ENCODE measurements at places on chromosomes 6 and 20. TPM values are rescaled to one million over a fixed set of nuclear protein-coding genes. Genes with fewer than 3 reads are reported as not detected.

DNA sequence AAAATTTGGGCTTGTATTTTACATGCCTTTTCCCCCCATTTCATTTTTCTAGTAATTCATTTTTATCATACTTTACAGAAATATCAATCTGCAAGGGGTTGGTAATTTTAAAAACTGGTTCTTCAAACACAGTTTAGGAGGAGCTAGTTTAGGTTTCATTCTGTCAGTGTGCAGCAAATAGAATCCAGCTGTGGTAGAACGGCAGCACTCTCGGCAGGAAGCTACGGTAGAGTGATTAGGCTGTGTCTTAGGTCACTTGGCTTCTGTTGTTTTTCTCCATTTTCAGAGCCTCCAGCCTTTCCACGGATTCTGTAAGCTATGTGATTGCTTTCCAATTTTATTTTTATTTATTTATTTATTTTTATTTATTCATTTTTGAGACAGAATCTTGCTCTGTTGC, 32.7 kb downstream of the TLDC2 start:
- no peak for DNase-seq

DNA sequence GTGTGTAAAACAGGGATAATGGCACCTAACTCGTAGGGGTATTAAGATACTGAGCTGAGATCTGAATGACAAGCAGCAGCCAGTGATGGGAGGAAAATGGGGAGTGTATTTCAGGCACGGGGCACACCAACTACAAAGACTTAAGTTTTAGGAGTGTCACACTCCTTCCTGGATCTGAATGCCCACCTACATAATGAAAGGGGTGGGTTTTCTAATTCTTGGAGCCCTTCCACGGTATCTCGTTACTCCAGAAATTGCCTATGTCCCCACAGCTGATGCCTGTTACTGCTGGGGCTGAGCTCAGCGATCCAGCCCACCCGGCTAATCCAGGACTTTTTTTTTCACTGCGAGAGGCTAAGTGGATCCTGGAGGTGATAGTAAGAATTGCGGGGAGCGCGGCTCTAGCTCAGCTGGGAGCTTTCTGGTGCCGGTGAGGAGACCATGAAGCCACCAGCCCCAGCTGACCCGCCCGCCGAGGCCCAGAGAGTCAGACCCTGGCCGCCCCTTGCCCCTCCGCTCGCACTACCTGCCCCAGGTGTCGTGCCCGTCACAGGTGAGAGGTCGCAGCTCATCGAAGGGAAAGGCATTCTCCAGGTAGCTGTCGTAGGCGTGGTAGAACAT, 727 bp downstream of the EDEM2 start:
- no peak for DNase-seq

DNA sequence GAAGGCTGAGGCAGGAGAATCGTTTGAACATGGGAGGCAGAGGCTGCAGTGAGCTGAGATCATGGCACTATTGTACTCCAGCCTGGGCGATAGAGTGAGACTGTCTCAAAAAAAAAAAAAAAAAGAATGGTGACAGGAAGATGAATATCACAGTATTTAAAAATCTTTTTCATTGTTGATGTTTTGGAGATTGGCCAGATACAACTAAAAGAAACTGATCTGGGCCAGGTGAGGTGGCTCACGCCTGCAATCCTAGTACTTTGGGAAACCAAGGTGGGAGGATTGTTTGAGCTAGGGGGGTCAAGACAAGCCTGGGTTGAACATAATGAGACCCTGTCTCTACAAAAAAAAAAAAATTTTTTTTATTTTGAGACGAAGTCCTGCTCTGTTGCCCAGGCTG, 52.1 kb downstream of the TRAF3IP2 start:
- DNase-seq: no peak

GRCh38 chr6:41965429-41966213, 24.0 kb upstream of the CCND3 start:
- no peak for DNase-seq

- DNase-seq: no peak
These were observed 159.4 kb upstream of the CITED2 start for GRCh38 chr6:139533573-139534471.

- no peak for DNase-seq
These were observed 111.9 kb downstream of the TRIM27 start for GRCh38 chr6:28811873-28812272.

DNA sequence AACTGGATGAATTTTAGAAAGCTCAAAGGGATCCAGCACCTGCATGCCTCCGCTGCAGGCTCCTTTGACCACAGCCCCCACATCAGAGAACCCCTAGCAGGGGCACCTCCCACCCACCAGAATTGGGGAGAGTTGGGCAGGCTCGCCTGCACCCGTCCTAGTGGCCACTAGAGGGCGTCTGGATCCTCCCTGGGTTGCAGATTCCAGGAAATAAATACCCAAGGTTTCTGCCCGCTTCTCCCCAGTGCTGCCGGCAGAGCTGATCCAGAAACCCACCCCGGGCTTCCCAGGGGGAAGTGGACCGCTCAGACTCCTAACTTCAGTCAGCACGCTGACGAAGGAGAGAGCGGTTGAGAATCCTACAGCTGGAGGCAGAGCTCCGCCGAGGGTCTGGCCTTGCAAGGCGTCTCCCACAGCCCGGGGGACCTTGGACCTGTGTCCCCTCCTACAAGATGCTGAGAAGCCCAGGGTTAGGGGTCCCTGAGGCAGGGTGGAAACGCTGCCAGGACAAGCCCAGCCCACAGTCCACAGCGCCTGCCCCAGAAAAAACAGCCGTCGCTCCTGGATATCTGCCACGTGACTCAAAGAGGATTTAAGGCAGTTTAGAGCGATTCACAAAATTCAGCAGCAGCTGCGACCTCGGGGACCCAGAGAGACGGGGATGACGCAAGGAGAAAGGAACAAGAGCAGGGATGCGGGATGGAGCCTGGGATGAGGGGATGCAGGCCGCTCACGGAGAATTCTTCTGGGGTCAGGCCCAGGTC, 32.6 kb upstream of the PHACTR3 start:
- peak; percentile 87 for DNase-seq

DNA sequence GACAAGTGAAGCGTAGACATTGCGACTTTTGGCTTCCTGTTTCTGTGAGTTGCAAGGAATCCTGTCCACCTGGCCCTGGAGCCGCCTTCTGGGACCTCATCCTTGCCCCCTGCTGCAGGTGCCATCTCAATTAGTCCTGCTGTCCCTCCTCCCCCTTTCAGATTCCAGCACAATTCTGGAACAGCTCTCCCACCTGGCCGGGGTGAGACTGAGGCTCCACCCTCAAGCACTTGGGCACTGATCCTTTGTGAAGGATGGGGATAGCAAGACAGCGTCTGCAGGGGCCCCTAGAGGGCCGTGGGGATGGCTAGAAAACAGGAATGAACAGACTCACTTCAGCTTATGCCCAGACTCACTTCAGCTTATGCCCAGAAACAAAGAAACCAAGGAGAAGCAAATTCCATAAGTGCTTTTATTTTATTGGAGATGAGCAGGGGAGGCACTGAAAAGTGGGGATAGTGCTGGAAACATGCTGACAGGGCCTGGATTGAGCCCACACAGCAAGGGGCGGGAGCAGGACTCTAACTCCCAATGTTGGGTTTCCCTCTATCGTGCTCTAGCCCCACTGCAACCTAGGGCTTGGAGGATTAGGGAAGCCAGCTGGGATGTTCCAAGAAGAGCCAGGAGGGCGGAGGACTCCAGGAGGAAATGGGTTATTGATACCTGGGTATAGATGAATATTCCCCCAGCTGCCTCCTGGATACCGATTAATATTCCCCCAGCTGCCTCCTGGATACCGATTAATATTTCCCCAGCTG, 1.4 kb downstream of the C6orf15 start:
- DNase-seq: peak; percentile 19

DNA sequence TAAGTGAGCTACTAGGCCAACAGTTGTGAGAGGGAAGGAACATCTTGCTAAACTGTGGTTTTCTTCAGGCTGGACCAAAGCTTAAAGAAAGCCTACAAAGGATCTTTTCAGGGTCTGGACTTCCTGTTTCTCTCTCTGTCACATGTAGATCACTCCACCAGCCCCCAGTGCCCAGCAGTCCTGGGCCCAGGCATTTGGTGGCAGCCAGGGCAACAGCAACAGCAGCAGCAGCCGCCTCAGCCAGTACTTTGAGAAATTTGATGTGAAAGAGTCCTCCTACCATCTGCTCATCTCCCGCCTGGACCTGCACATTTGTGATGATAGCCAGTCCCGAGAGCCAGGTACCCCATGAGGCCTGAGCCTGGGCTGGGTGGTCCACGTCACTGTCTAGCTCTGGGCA, 44.1 kb downstream of the BLTP3A start:
- no peak for DNase-seq

DNA sequence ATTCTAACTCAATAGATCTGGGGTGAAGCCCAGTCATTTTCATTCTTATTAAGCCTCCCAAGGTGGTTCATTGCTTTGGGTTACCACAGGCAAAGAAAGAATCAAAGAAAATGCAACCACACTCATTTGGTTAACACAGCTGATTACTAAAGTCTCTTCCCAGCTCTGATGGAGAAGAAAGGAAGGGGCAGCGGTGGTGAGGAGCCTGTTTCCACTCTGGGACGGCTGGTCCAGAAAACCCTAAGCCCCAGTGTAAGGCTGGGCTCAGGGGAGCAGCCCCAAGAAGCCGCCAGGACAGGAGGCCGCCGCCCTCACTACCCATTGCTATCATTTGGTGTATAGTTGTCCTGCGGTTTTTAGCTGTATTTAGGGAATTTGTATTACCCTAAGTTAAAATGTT, 226.9 kb downstream of the CD83 start:
- no peak for DNase-seq

DNA sequence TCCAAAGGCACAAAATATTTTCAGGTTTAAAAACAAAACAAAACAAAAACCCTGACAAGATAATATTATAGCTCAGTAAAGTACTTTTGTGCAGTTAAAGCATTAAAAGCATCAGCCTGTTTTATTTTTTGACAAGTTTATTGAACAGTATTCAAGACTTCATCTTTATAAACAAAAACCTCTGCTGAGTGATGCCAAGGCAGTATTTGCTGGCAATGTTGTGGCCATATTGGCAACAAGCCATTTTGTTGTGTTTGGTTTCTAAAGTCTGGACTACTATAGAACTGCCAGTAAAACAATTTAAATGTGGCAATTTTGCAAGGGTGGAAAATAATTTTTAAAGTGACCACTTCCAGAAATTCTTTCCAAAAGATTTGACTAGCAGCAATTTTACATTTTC, 15.9 kb downstream of the CPNE1 start:
- DNase-seq: no peak

- DNase-seq: no peak
These were observed 284.4 kb upstream of the RNF24 start for GRCh38 chr20:4299773-4300172.

- DNase-seq: no peak
These were observed 109.7 kb downstream of the AGPAT4 start for GRCh38 chr6:161164182-161164625.

DNA sequence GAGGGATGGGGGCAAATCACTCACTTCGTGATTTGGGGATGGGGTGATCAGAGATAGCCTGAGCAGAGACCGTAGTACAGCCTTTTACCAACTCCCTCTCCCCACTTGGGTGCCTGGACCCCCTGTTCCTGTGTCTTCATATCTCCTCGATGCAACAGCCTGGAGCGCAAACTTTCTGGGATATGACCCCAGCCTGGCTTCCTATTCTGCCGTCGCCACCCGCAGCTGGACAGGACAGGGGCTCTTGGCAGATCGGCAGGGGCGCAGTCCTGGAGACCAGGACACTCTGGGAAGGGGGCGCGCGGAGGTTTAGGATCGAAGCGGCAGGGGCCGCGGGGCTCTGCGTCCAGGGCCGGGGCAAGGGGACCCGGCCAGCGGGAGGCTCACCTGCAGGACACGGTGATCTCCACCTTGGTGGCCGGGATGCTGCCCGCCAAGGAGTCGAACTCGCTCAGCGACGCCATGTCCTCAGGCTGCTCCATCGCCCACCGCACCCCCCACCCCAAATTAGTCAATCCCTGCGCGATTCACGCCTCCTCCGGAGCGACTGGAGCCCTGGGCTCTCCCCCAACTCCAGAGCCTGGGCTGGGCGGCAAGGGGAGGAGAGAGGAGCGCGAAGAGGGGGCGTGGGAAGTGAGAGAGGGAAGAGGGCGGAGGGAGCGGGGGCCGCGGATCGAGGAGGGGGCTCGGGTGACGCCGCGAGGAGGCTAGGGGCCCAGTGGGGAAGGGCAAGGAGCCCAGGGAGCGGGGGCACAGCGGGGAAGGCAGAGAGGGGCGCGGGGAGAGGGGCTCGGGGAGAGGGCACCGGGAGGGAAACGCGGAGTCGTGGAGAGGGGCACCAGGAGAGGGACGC, at the start of gene CPNE5:
CPNE5 (minus strand) TSS at position 549 of the 853 bp plus-strand sequence; CDS start at position 482, 67 bp downstream.
- peak; percentile 13 for DNase-seq

- DNase-seq: no peak
These were observed 32.9 kb downstream of the MMUT start for GRCh38 chr6:49430187-49430586.

DNA sequence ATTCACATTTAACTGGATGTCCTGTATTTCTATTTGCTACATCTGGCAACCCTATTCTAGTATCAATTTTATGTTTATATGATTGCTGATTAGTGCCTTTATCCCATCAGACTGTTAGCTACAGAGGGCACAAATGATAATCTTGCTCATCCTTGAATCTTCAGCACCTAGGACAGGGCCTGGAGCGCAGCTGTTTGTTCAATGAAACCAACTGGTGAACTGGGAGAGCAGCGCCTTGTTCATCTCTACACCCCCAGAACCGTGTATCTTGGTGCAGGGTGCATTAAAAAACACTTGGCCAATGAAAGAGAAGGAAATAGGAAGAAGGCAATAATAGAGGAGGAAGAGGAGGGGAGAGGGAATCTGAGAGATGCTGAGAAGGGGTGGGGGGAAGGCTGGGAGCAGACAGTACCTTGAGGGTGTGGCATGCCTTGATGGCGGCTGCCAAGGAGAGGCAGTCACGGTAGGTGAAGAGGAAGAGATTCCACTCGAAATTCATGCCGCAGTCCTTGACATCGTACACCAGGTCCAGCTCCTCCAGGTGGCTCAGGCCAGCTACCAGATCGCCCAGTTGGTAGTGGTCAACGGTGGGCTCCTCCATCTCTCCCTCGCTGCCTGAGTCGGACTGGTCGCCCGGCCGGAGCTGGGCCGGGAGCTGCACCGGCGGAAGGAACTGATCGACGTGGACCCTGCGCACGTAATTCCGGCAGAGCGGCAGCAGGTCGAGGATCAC, 15.5 kb downstream of the TMEM151B start:
- DNase-seq: no peak

GRCh38 chr20:20079102-20079784, 26.9 kb downstream of the CFAP61 start:
- DNase-seq: no peak

- no peak for DNase-seq
These were observed 97.9 kb downstream of the ISM1 start for GRCh38 chr20:13318871-13319521.

DNA sequence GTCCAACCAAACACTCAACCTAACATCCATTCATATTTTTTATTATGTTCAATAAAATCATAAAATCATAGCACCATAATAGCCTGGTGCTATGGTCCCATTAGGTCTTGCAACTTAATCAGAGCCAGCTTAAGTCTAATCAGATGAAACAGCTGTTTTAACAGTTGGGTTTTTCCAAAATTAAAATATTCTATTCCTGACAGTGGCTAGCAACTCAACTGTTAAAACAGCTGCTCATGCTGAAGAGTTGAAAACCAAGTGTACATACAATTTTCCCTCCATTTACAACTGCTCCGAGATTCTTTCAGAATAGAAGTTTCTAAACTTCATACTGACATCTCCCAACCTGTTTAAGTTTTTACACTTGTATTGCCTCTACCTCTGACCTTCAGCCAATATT, 89.5 kb downstream of the UBE3D start:
- no peak for DNase-seq

Gene HIVEP1
- total RNA-seq: 26.4 TPM

Gene BPIFA1
- not detected for total RNA-seq

Gene CCN6
- total RNA-seq: not detected

Gene LY6G6D
- total RNA-seq: not detected

Gene PRELID3B
- total RNA-seq: 51.7 TPM

Gene LINC00237
- total RNA-seq: 0.45 TPM

Gene TREML1
- not detected for total RNA-seq

Gene CST2
- not detected for total RNA-seq

Gene OTOR
- total RNA-seq: not detected

Gene TOX2
- total RNA-seq: 0.54 TPM
